ENCODE measurements at places on chromosomes 7 and 10.

DNA sequence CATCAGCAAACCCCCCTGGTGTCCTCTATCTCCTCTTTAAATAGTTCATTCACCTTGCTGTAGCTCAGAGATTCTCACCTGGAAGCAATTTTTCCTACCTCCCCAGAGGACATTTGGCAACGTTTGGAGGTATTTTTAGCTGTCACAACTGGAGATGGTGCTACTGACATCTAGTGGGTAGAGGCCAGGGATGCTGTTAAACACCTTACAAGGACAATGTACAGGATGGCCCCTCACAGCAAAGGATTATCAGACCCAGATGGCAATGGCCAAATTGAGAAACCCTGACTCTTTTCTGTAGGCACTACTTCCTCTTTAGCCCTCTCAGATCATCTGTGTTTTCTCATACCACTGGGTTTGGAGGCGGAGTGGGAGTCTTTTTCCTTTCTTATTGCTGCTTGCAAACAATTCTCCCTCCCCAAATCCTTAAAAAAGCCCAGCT lies 13.2 kb upstream of the TRA2A start:
- DNase-seq, result no peak

- DNase-seq, result no peak
These were observed 200.3 kb downstream of the GALNT17 start for GRCh38 chr7:71332207-71332606.

DNA sequence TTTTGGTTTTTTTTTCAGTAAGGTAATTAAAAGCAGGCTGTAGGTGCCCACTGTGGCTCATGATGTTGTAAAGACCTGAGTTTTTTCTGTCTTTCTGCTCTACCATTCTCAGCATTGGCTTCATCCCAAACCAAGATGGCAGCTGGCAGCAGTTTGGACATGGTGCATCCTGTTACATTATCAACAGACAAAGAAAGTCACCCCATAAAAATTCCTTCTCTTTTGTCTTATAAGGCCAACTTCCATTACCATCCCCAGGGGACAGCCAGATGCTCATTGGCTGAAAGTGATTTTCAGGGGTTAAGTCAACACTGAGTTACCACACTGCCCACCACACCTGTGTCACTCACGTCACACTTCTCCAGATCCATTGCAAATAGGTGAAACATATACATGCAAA lies 558.4 kb downstream of the SDK1 start:
- DNase-seq, result no peak

GRCh38 chr7:25117226-25118047 lies 7.6 kb downstream of the CYCS start:
- DNase-seq, result no peak

GRCh38 chr10:130395248-130395936 lies 259.2 kb downstream of the GLRX3 start:
- DNase-seq, result no peak

- DNase-seq, result no peak
These were observed 16.4 kb upstream of the SNX10 start for GRCh38 chr7:26275213-26275612.

DNA sequence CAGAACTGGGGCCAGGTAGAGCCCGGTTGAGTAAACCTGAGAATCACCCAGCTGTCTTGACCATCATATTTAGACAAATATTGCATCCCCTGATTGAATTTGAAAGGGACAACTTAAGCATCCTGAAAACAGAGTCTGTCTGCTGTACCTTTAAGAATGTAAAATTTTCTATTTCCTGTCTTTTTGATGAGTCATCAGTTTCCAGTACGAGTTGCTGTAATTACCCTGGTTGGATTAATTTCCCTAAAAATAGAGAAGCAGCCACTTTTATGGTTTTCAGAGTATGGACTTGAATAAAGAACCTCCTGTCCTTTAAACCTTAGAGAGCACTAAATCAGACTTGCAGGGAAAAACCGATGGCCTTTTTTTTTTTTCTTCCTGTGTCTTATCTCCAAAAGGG lies 164.6 kb upstream of the SH2B2 start:
- DNase-seq, result no peak

Measured in activated effector memory CD4-positive, alpha-beta T cell treated with Interleukin-2 at 50 U/mL for 16 hours (primary cell).